ENCODE measurements at places on chromosomes 3 and 15.

DNA sequence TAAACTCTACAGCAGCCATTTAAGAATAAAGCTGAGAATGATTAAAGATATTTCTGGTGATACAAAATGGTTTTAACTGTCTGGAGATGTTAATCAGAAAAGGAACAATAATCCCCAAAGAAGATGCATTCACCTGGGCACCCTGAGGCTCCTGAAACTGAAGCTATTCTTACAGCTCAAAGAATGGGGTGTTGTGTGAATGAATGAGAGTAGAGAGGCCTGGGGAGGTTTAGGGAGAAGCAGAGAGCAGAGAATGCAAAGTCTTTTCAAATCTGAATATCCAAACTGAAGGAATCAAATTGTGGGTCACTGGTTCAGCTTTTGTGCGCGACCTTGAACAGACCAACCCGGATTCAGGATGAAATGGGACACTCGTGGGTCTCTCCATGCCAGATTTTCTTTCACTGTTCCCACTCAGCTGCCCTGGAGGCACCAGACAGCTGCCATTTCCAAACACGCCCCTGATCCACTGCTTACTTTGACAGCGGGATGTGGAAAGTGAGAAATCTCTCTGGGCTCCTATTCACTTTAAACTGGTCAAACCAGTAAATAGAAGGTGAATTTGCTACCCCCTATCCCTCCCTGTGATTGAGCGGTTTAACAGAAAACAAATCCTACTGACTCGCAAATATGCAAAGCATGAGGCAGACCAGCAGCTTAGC is 485.5 kb upstream of the THBS1 start:
- no peak for DNase-seq

DNA sequence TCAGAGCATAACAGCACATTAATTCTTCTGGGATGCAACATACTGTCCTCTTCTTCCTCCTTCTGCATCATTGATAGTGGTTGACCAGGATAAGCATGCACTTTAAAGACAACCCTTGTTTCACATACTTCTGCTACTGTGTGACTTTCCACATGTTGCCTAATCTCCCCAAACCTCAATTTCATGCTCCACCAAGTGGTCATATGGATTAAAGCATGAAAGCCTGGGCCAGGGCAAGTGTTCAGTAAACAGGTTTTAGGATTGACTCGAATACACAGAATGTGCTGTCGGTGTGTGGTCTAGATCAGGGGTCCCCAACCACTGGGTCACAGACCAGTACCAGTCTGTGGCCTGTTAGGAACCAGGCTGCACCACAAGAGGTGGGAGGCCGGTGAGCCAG is 22.5 kb upstream of the BFSP2 start:
- no peak for DNase-seq

DNA sequence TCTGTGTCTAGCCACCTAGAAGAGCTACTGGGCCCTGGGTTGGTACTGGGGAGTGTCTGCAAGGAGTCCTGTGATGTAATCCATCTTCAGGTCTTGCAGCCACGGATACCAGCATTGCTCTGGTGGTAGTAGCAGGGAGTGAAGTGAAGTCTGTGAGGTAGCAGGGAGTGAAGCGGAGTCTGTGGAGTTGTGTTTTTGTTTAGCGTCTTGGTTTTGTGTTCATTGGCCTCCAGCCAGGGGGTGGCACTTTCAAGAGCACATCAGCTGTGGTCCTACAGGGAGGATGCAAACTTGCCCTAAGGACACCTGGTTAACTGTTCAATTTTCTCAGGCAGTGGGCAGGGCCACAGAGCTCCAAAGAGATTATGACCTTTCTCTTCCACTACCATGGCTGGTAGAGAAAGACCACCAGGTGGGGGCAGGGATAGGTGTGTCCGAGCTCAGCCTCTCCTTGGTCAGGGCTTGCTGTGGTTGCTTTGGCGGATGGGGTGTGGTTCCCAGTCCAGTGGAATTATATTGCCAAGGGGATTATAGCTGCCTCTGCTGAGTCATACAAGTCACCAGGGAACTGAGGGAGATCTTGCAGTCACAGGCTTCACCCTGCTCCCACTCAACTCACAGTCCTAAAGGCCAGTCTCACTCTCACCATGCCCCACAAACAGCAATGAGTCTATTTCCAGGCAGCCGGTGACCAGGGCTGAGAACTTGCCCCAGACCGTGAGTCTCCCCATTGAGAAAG is 424.7 kb downstream of the ZBBX start:
- no peak for DNase-seq

- no peak for DNase-seq
Measured at GRCh38 chr15:80106051-80106450, 46.6 kb downstream of the ZFAND6 start.

GRCh38 chr3:107452436-107452835 is 70.3 kb upstream of the BBX start:
- DNase-seq, result no peak

DNA sequence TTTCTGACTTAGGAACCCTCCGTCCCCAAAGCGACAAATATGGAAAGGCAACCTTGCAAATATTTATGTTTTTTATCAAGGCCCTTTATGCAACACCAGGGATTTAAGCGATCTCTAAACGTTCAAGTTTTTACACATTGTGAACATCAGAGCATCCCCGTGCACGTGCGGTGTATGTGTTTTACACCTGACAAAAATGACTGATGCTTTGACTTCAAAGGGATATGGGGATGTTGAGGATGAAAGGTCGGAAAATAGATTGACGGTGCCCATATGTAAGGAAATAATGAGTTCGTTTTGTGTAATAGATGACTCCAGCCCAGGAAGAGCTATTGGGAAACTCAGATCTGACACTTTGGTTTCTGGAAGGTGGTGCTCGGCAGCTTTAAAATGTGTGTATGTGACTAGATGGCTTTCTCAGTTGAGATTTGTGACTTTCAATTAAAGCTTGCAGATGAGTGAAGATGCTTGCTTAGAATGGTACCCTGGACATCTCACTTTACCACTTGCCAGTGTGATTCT is 866 bp downstream of the SLC49A4 start:
- no peak for DNase-seq

DNA sequence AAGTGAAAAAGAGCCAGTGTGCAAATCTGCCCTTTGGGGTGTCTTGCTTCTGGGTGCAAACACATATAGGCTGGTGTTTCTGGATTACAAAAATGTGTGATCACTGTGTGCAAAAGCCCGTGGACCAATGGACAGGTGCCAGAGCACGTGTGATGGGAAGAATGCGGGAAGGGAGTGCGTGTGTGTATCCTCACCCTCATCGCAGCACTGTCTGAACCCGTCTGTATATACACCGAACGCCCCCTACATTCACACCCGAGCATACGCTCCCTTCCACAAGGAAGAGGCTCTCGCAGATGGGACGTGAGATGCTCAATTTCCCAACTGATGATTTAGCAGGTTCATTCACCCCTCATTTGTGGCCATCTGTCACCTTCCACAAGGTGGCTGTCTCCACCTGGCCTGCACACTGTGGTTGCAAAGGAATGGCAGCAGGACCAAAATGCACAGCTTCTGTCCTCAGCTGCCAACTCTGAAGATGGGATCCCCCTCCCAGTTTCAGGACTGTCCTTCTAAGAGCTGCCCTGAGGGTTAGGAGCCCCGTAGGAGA is 19.4 kb upstream of the SLC6A1 start:
- DNase-seq, result no peak

DNA sequence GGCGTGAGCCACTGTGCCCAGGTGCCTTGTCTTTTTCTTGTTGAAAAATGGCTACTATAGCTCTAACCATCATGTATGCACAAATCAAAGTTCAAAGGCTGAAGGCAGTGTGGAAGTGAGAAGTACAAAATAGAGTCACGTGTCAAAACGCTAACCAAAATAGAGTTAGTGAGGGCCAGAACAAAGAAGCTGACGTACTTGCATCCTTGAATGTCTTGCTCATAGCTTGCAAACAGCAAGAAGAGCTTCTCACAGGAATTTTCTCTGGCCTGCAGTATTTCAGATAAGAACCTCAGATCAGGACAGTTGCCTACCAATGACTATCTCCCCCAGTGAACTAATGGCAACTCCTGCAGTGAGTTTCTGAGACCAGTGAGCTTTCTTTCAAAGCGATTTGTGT is 713.5 kb downstream of the GRM7 start:
- DNase-seq, result no peak

DNA sequence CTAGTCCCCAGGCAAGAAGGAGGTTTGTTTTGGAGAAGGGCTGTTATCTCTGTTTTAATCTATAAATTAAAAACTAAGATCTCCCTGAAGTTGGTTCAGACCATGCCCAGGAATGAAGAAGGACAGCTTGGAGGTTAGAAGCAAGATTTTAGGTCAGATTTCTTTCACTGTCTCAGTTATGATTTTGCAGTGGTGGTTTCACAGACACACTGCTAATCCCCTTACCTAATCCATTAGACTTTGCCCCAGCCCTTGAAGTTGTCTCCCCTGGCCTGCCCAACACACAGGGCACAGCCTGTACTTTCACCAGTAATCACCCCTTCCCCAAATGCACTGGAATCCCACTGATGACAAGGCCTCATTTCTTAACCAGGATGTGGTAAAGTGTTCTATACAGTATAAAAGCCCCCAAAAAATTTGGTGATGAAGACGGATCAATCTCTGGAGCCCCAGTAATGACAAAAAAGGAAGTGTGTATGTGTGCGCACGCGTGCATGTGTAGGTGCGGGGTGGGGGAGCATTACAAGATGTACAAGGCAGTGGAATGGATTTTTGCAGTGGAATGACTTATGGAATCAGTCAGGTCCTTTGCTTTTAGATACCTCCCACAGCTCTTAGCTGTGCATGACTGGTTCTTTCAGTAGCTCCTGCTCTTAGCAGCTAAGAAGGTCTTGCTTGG is 73.1 kb upstream of the TERB2 start:
- no peak for DNase-seq

DNA sequence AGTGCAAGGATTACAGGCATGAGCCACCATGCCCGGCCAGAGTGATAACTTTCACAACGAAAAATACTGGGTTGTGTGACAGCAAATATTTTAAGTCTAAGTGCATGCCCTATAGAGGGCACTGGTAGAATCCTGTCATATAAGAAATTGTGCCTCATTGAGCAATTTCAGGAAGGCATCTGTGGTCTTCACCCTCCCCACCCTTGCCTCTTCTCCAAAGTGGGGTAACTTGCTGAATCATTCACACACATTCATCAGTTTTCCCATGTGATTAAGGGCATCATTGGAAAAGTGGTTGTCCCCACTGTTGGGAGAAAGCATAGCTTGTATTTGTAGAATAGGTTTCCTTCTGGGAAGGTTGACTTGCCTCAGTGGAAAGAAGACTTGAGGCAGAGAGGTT is 9.2 kb downstream of the MITF start:
- DNase-seq, result no peak

DNA sequence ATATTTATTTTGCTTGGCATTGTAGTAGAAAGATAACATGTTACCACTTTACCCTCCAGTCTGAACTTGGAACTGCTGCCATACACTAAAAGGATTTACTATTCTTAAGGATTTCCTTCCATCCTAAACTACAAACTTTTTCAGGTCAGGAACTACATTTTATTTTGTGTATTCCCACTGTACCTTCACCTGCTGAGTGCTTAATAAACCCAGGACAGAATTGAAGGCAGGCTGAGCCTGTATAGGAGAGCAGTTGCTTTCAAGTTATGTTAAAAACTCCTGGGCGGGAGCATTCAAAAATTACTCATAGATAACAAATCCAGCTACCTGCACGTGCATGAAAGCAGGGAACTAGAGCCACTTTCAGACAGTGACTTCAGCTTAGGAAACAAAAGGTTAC is 58.3 kb downstream of the CACNA1D start:
- no peak for DNase-seq

GRCh38 chr15:70027518-70027917 is 70.2 kb downstream of the TLE3 start:
- DNase-seq, result no peak

GRCh38 chr15:97680606-97681220 is 279.8 kb upstream of the ARRDC4 start:
- DNase-seq, result no peak

Data from GM19239 (cell line).